ENCODE measurements at places on chromosomes 2 and 18.

DNA sequence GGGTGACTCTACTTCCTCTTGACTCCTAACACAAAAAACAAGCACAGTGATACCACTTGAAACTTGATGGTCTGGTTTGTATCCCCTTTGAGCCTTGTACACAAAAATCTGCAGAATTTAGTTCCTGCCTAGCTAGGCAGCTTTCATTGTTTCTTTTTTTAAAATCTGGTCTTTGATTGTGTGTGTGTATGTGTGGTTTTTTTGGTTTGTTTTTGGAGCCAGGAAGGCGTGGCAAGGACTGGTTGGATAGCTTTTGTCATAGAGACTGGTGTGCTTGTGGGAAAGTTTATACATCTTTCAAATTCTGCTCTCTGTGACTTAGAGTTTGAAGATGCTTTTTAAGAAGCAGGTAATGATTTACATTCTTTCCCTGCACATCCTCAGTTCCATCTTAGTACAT, 127.4 kb downstream of the TANC1 start:
- DNase-seq, result no peak

GRCh38 chr18:59833785-59834184, 66.0 kb upstream of the PMAIP1 start:
- DNase-seq, result no peak

GRCh38 chr18:79387615-79388014, 8.1 kb upstream of the NFATC1 start:
- no peak for DNase-seq

GRCh38 chr2:71596011-71596410, 142.7 kb downstream of the DYSF start:
- no peak for DNase-seq

DNA sequence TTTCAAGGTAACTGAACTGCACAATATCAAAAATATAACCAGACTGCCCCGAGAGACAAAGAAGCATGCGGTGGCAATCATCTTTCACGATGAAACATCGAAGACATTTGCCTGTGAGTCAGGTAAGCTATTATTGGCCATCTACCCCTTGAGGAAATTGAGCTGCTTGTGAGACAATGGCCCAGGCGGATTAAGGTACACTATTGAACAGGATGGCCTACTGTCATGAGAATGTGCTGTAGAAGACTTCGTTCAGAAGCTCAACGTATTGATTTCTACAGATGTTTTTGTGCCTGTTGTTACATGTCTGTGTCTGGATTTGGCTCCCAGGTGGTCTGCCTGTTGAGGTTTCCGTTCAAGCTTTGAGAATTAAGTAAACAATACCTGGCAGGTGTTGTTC, 198.7 kb downstream of the DOK6 start:
- no peak for DNase-seq

- no peak for DNase-seq
Observed at GRCh38 chr2:233993461-233993860, 57.0 kb upstream of the SPP2 start.

DNA sequence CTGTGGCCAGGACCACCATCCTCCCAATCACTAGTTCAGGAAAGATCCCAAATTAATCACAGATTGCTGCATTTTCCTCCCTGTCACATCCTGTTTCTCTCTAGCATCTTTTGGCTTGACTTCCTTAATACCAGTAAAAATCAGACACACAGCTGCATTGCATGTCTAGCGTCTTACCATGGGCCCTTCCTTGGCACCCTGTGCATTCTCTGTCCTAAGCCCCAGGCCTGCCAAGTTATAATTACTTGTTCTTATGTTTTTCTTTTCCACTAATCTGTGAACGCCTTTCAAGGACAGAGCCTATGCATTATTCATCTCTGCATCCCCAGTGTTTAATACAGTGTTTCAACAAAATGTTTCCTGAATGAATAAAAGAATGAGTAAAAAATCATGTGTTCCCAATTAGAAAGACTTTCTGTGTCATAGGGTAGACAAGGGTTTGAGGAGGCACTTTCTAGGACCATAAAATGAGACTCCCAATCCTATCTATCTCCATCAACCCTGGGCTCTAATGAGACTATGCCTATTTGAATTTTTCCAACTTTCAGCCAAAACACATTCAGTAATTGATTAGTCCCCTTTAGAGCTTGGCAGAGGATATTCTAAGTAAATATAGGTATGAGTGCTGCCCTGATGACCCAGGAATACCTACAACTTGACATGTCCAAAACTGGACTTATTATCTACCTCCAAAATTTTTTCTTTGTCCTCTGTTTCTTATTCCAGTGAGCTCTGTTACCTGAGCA, 10.3 kb upstream of the NT5C1B start:
- DNase-seq, result no peak

- DNase-seq, result no peak
Observed at GRCh38 chr2:49714454-49714853, 560.1 kb upstream of the FSHR start.

DNA sequence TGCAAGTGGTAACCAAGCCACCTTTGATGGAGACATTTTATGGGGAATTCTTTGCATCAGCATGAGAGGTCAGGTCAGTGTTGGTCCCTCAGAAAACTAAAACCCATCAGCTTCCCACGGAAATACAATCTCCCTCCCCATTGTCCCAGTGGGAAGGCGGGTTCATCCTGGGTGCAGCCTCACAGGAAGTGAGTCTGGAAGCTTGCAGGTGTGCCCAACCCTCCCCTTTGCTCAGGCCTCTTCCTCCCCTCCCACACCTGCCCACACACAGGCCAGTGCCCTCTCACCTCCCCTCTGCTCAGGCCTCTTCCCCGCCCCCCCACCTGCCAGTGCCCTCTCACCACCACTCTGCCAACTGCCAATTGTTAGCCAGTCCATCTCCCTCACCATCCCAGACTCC, 166.8 kb upstream of the RAB6C start:
- DNase-seq, result no peak

DNA sequence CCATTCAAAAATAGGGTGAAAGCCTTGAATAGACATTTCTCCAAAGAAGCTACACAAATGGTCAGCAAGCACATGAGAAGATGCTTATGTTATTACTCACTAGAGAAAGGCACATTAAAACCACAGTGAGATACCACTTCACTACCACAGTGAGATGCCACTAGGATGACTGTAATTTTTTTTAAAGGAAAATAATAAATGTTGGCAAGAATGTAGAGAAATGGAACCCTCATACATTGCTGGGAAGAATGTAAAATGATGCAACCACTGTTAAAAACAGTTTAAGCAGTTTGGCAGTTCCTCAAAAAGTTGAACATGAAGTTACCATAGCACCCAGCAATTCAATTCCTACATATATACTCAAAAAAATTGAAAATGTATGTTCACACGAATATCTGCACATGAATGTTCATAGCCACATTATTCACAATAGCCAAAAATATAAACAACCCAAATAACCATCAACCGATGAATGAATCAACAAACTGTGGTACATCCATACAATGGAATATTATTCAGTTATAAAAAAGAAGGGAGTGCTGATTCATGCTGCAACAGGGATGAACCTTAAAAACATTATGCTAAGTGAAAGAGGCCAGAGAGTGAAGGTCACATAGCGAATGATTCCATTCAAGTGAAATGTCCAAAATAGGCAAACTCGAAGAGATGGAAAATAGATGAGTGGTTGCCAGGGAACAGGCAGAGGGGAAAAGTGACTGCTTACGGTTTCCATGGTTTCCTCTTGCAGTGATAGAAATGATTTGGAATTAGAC, 156.2 kb upstream of the NDUFV2 start:
- no peak for DNase-seq

DNA sequence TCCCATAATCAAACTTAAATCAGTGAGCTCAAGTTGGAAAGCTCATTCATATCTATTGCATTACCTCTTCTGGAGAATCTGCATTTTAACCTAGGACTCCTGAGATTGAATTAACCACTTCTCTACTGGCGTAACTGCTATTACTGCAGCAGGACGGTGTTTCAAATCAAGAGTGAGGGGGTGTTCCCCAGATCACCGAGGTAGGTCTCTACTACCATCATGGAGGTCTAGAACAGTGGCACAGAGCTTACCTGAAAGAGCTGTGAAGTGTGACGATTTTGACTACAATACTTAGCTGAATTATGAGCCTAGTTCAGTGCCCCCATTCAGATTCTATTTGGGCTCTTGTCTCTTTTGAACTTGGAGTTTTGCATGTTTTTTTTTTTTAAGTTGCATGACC, 119.5 kb downstream of the POLE4 start:
- DNase-seq, result no peak

DNA sequence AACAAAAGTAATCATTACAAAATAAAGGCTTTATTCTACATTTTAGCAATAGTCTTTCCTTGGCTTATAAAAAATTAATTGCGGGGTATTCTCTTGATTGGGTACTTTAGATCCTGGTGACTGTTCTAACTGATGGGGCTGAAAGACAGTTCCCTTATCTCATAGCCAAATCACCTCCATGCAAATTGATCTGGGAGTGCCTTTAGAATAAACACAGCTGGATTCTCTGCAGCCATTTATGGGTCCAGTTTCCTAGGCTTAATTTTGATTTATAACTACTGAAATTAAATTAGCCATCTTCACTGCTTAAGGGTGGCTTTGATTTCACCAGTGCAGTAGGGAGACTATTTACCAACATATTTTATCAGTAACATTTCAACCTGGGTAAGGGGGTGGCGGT, 337.1 kb downstream of the NRXN1 start:
- no peak for DNase-seq

DNA sequence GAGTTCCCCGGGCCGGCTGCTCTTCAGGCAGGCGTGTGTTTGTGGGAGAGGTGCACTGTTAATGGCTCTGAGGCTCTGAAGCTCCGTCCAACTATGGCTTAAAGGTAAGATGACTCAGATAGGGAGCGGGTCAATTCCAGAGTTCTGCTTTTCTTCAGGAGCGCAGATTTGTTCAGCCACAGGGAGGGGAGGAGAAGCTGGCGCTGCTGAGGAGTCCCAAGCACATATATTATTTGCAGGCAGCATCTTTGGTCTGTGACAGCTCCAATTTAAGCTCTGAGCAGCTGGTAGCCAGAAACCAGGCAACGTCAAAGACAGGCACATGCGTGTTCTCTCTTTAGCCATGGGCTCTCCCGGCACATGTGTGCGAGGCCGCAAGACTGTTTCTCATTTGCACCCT, 229.2 kb downstream of the BCL2 start:
- no peak for DNase-seq

- DNase-seq, result no peak
Observed at GRCh38 chr2:19878268-19879046, 23.3 kb downstream of the TTC32 start.

GRCh38 chr18:75087119-75088020, 121.6 kb downstream of the PTGR3 start:
- DNase-seq, result no peak

DNA sequence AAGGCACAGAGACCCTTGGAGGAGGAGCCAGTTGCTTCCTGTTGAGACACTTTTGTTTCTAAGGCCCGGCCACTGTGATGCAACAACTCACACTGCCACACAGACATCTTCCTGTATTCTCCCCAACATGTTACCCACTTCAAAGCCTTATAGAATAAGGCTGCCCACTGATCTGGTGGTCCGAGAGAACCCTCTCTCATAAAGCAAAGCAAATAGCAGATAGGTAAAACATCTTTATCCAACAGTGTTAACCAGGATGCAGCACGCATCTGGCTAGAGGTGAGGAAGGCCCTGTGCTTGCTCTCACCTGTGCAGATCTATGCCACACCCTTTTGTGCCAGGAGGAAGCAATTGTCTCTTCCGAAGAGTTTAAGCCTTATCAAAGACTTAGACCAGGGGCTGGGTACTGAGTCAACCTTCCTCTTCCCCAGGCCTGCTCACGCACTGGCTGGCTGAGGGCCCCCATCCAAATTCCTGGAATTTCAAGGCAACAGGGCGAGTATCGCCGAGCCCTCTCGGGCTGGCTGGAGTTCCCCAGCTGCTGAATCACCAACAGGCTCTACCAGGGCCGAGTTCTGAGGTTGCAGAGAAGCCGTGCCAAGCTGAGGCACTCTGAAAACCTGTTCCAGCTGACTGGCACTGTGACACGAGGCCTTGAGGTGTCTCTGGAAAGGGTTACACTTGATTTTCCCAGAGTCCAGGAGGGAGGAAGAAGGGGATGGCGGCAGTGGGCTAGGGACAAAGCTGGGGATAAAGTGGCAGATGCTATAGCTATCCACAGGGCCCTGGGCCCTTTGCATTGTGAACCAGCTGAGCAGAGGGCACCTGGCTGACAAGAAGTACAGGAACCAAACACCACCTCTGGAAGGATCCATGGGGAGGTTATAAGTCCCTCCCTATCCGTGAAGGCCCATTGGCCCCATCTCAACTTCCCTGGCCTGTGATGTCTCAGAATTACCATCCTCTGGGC, 29.3 kb downstream of the TGFA start:
- DNase-seq, result no peak

DNA sequence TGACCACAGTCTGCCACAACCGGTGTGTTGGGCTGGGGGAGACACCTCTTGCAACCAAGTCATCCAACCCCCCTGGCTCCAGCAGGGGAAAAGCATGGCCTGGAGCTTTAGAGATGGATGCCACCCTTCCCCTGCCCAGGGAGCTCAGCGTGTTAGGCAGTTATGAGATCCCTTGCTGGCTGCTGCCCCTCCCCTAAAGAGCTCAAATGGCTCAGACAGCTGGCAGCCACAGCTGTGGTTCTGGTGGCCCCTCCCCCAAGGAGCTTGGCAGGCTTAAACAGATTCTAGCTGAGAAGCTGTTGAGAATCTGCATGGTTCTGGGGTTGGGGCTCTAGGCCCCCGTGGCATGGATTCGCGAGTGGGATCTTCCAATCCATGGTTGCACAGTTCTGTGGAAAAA, 64.7 kb downstream of the TEX51 start:
- no peak for DNase-seq

DNA sequence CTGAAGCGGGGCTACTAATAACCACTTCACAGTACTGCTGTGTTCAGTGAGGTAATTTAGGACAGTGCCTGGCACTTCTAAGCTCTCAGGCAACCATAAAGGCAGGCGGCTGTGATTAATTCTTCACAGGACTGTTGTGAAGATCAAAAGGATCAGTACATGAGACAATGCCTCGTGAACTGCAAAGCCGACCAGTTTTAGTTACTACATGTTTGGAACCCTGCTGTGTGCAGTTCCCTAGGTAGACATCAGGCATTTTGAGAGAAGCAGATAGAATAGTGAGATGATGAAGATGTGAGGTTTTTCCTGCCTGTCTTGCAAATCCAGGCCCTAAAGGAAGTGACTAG, 19.1 kb downstream of the EFHD1 start:
- no peak for DNase-seq

DNA sequence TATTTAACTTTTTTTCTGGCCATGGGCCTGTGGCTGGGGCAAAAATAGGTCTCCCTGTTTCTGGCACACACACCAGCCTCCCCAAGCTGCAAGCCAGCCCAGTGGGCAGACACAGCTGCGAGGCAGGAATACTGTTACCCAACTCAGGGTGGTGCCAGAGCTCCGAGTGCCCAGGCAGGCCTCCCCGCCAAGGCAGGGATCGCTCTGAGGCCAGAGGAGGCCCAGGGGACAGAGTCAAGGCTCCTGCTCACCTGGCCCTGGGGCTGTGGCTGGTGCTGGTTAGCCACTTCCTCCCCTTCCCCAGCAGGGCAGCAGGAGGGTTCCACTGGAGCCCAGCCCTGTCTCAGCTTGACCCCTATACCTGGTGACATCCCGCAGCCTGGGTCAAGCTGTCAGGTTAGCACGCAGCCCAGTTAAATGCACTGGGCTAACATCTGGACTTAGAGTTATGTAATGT, 67.1 kb upstream of the EPAS1 start:
- DNase-seq, result no peak
